Ammon's horn (tissue), 1 donor: ENCODE measurements at places on chromosomes 7 and 10.
A peak's percentile ranks its signal among the peaks of the same experiment; 100 is the strongest.

GRCh38 chr7:38881947-38882684, 26.9 kb downstream of the VPS41 start:
- DNase-seq = no peak

DNA sequence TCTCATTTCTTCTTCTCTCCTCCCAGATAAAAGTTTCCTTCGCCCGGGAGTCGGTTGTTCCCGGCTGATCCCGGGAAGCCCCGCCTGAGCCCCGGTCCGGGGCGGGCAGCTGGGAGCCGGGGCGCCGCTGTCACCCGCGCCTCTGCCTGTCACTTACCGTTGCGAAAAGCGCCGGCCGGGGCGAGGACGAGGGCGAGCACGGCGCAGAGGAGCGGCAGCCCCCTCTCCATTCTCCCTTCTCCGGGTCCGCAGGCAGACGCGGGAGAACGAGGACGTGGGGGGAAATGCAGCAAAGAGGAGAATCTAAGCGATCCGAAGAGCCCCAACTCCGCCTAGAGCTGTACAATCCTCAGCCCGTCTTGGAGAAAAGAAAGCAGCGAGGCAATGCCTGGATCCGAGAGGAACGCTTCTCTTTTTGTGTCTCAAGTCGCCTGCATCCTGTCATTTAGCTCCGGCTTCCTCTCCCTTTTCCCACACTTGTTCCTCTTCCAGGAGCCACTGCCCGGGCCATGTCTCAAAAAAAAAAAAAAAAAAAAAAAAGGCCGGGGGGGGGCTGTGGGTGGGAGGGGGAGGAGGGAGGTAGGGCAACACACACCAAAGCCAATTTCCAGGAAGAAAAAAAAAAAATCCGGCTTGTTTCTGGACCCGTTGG, at the start of gene NRP1:
Gene NRP1 (minus strand): TSS at position 515 of the 652 bp plus-strand sequence. CDS start 285 bp downstream, at position 230.
- peak; percentile 50 for DNase-seq

- DNase-seq = no peak
These were observed 3.3 kb downstream of the JMJD1C start for GRCh38 chr10:63462442-63462841.

- no peak for DNase-seq
These were observed 31.9 kb downstream of the SAMD8 start for GRCh38 chr10:75143353-75143752.

DNA sequence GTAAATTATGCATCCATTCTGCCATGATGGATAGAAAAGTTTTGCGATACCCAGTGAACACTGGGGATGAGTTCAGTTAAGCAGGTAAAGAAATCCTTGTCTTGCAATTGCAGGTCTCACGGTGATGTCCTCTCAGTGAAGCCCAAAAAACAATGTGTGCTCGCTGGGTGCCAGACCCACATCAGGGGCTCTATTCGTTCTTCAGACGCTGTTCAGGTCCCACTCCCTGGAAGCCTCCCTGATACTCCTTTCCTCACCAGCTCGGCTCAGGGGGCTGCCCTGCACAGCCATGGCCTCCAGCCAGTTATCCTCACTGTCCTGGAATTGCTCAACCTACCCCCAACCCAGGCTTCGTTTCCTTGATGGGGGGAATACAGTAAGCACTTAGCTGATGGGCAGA, 323.5 kb downstream of the ADARB2 start:
- DNase-seq = no peak

DNA sequence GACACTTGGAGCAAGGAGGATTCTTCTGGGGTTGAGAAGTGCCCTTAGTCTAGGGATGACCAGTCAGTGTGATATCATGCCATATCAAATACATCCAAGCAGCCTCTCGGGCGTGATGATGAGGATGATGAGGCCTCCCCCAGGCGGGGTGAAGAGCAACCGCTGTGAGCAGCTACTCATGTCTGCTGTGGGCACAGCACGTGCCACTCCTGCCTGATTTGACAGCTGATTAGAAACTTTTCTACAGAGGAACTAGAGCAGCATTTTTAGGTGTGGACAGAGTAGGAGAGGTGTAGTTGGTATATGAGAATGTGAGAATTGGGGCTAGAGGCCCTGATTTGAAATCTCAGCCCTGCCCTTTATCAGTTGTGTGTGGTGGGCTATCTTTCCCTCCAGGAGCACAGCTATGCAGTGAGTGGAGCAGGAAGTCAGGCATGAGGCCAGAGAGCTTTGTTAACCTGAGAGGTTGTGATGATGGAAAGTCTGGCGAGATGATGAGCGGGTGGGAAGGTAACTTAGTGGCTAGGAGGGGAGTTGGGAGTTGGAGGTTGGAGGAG, 49.6 kb upstream of the COBL start:
- no peak for DNase-seq

GRCh38 chr10:77649333-77650331, 12.0 kb upstream of the KCNMA1 start:
- DNase-seq = no peak

- no peak for DNase-seq
These were observed 604 bp upstream of the STAM start for GRCh38 chr10:17643339-17643754.

GRCh38 chr7:4791738-4792536, 16.5 kb downstream of the AP5Z1 start:
- DNase-seq = peak; percentile 79

DNA sequence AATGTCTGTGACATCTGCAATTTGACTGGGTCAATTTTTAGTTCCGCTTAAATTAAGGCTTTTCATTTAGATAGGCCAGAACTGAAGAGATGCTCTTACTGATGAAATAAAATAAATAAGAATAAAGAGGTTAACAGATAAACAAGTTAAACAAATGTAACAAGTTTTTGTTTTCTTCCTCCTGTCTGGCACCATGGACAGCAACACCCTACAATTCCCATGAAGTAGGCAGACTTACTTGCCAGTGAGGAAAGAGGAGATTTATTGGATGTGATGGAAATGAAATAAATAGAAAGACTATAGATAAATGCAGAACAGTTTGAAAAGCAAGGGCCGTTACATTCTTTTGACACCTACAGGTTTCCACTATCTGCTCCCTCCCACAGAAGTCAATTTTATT, 118.5 kb downstream of the AMPH start:
- no peak for DNase-seq

DNA sequence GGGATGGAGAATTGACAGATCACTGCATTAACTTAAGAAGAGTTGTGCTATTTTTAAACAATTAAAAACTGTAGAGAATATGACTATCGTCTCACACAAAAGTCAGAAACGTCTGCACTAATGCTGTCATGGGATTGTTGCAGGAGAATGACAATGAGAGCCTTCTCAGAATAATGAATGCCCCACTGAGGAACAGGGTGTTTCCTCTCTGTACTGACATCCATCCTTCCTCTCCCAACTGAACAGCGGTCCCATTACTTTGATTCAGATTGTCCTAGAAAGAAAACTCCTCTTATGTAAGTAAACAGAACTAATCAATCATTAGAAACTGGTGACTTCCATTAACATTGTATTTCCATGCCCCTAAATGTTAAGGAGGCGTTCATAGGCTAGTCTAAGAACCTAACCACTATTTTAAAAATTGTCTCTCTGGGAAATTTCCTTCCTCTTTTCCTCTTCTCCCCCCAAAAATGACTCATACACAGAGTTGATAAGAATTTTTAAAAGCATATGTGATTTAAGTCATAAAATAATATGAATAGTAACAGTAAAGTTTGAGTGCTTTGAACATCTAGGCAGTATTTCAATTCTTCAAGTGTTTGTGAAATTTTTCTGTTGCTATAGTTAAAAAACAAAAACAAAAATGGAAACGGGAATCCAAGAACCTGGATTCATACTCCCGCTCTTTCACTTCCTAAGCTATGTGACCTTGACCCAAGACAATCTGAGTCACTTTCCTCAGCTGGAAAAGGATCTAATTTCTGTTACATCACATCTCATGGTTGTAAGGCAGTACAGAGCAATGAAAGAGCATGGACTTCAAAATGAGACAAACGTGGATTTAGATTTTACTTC, 12.7 kb upstream of the MACC1 start:
- no peak for DNase-seq

GRCh38 chr7:48466713-48467112, 295.5 kb downstream of the ABCA13 start:
- no peak for DNase-seq

- DNase-seq = no peak
These were observed 47.1 kb downstream of the SFMBT2 start for GRCh38 chr10:7363700-7364099.

DNA sequence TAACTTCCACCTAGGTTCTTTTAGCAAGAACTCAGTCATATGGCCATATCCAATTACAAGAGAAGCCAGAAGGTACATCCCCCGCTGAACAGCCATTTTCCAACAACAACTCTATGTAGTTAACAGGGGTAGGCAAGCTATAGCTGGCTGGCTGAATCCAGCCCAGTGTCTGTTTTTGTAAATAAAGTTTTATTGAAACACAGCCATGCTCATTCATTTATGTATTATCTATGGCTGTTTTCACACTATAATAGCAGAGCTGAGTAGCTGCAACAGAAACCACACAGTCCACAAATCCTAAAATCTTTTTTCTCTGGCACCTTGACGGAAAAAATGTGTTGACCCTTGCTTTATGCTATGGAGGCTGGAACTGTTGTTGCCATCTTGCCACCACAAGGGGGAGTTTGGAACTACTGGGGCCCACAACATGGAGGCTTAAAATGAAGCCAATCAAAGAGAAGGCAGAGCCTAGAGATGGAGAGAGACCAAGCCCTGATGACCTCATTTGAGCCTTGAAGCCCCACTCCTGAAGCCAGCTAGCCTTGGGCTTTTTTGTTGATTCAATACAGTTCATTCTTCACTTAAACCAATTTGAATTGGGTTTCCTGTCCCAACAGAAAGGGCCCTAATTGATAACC, 33.3 kb upstream of the XPNPEP1 start:
- DNase-seq = no peak

DNA sequence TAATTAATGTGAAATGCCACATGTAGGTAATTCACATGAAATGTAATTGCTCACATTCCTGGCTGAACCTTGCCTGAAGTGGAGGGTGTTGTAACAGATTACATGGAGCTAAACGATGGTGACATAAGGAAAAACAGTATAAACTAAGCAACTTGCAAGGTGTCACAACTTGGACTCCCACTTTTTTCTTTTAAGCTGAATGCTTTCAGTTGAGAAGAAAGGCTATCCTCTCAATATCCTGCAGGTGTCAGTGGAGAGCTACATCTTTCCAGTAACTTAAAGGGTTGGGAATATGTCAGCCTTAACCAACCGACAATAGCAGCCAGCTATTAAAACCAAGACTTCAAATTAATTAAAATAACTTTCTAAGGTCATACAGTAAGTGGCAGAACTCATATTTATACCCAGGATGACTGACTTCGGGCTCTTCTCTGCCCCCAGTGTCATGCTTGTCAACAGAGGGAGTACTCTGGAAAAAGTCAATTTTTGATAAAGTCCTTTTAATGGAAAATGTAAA, 33.7 kb downstream of the NRBF2 start:
- peak; percentile 79 for DNase-seq

- no peak for DNase-seq
These were observed 1.6 kb upstream of the MBL2 start for GRCh38 chr10:52774182-52774581.

- DNase-seq = no peak
These were observed 243.2 kb upstream of the SLC26A5 start for GRCh38 chr7:103689255-103689654.

- no peak for DNase-seq
These were observed 6.9 kb downstream of the NT5C2 start for GRCh38 chr10:103186128-103186527.

GRCh38 chr7:102874166-102874829, 38.5 kb upstream of the LRRC17 start:
- DNase-seq = no peak

GRCh38 chr10:118903251-118903650, 126.3 kb upstream of the NANOS1 start:
- DNase-seq = no peak

- no peak for DNase-seq
These were observed 53.3 kb downstream of the ZNF680 start for GRCh38 chr7:64509583-64509982.

DNA sequence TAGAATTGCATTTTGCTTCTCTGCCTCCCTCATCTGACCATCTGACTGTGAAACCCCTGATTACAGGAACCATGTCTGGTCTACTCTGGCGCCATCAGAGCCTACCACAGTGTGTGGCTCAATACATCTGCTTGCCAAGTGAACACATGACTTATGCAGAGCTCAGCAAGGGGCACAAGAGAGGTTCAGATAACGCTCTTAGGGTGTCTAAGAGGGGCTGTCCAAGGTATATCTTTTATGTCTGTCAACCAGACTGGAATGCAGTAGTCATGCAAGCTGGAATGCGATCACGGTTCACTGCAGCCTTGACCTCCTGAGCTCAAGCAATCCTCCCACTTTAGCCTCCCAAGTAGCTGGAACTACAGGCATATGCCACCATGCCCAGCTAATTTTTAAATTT, 10.3 kb upstream of the RRP12 start:
- DNase-seq = no peak

DNA sequence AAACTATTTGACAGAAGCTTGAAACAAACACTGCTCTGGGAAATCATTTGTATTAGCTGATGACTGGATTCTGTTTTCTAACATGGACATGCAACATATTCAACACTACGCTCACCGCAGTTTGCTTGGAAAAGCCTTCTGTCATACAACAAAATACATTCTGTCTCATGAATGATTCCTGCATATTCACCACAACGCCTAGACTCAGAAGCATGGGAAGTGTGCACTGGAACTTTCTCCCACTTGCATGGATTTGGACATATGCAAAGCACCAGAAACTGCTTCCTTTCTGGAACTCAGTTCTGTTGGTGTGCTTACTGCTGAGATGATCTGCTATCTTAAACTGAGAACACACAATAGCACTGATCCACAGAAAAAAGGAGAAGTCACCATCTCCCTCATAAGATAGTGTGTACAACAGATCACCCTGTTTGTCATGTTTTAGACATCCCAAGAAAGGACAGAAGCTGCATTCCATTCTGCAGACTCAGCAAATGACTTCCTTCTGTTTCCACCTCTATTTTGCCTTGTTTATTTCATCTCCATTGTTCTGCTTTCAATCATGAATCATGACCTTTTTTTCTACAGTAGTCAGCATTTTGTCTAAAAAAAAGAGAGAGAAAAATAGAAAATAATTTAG, 115.8 kb downstream of the HTR7 start:
- peak; percentile 42 for DNase-seq

DNA sequence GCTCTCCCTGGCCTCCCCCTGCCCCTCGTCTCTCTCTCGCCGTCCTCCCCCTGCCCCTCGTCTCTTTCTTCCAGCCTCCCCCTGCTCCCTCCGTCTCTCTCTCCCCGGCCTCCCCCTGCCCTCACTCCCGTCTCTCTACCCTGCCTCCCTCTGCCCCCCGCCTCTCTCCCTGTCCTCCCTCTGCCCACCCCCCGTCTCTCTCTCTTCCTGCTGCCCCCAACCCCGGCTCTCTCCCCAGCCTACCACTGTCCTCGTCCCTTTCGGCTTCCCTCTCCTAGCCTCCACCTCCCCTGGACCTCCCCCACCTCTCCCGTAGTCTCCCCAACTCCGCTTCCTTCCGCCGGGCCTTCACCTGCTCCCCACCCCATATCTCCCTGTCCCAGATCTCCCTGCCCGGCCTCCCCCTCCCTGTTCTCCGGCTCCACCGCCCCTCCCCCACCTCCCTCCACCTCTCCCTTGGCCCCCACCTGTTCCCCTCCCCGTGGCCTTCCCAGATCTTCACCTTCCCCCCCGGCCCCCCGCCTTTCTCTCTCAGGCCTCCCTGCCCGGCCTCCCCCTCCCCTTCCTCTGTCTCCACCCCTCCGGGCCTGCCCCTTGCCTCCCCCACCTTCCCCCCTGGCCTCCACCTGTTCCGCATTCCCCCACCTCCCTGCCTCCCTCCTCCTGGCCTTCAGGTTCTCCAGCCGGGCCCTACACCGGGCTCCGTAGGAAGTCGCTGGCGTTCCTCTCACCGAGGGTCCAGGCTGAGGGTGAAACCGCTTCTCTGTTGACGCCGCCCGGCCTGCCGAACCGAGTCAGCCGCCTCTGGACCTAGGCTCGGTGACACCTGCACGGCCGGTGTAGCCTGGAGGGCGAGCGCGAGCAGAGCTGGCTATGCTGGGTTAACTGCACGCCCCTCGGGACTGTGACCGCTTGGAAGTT, 1.2 kb downstream of the GET4 start:
- no peak for DNase-seq
